M059J (cell line): ENCODE measurements at places on chromosomes 6 and 20.
A peak's percentile ranks its signal among the peaks of the same experiment; 100 is the strongest.

GRCh38 chr6:144197919-144198318 lies 47.6 kb downstream of the STX11 start:
- no peak for DNase-seq

DNA sequence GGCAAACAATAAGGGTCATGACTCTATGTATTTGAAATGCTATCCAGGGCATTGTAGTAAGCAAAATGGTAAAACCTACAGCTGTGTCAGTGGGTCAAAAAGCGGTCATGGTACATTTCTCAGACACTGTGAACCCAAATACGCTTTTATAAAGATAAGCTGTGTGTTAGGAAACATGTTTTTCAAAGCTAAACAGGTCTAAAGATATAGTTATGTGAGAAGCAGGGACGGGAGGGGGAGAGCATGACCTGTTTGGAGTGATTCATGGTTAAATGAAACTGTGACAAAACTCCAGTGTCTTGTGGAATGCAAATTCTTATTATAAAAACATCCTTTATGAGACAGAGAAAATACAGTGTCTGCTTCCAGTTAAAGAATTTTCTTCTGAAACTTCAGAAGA lies 205.4 kb upstream of the BMP2 start:
- DNase-seq = peak; percentile 51

GRCh38 chr20:1665345-1665744 lies 7.8 kb upstream of the SIRPG start:
- DNase-seq = no peak

DNA sequence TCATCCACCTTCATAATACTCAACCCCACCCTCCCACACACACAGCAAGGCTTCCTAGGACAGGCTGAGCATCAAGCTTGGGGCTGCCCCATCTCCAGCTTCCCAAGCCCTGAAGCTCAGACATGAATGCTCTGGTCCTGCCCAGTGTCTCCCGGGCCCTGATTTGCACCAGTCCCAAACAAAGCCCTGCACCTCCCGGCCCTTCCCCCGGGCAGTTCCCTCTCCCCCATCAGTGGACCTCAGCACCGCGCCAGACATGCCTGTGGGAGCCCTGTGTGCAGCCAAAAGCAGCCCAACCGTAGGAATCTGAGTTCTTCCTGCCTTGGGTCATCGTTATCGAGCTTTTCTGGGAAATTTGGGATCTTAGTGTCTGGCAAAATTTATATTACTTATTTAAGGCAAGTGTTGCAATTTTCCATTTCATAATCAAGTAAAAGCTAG lies 63.5 kb downstream of the THBS2 start:
- DNase-seq = peak; percentile 83

- peak; percentile 75 for DNase-seq
These were observed 45.9 kb downstream of the FGD2 start for GRCh38 chr6:37051138-37052026.

DNA sequence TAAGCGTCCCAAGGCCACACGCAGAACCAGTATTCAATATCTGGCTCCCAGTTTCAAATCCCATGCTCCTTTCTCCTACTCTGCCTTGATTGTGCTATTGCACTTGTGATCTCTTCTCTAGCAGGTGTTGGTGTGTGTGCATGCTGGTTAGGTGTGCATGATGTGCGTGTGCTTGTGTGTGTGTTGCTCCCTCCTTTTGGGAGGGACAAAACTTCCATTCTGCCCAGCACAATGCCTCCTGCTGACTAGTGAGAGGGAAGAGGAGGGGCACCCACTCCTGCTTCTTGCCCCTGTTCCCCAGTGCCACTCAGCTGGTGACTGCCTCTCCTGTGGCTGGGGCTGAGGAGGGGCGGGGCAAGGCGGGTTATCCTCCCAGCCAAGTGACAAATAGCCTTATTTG lies 19.7 kb downstream of the CD40 start:
- no peak for DNase-seq

DNA sequence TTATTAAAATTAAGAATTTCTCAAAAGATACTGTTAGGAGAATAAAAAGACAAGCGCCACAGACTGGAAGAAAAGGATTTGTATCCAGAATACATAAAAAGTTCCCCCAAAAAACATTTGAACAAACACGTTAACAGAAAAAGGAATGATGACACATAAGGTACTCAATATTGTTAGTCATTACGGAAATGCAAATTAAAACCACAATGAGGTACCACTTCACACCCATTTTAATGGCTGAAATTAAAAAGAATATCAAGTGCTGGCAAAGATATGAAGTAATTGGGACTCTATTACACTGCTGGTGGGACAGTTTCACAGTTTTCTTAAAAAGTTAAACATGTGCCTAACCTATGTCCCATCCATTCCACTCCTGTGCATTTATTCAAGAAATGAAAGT lies 51.4 kb downstream of the HECA start:
- DNase-seq = no peak

GRCh38 chr6:21186479-21187055 lies 407.0 kb upstream of the SOX4 start:
- DNase-seq = no peak

DNA sequence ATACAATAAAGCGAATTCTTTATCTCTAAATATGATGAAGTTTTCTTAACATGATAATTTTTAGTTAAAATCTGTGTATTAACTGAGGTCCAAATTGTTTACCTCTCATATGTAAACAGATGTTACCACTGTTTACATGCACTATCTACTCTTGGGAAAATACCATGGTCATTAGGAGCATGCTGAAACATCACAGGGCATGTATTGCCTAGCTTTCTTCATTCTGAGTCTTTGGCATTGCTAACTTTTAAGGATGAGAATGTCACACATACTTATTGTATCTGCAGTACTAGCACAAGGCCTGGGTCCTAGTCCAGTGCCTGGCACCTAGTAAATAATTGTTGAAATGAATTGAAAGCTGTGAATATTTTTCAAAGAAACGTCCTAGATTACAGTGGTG lies 20.6 kb downstream of the SMPDL3A start:
- DNase-seq = no peak

DNA sequence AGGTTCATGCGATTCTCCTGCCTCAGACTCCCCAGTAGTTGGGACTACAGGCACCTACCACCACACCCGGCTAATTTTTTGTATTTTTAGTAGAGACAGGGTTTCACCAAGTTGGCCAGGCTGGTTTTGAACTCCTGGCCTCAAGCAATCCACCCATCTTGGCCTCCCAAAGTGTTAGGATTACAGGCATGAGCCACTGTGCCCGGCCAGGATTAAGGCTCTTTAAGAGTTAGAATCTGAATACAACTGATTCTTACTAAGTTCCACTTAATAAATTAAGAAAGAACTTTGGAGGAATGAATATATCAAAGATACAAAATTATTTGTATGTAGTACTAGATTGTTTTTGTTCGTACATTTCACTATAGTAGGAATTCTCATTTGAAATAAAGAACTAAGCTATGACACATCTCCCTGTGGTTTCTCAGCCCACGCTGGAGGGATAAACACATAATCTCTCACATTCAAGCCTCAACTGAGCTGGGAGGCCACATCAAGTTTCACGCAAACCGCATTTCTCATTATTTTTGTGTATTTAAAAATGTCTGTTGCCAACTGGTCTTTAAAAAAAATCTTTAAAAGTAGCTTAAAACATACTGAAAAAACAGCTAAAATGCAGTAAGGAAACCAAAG lies 34.2 kb downstream of the DTNBP1 start:
- peak; percentile 92 for DNase-seq

- DNase-seq = no peak
These were observed 3.7 kb upstream of the RAET1E start for GRCh38 chr6:149901444-149902140.

- DNase-seq = peak; percentile 47
These were observed 166.6 kb upstream of the SOX4 start for GRCh38 chr6:21426841-21427490.

DNA sequence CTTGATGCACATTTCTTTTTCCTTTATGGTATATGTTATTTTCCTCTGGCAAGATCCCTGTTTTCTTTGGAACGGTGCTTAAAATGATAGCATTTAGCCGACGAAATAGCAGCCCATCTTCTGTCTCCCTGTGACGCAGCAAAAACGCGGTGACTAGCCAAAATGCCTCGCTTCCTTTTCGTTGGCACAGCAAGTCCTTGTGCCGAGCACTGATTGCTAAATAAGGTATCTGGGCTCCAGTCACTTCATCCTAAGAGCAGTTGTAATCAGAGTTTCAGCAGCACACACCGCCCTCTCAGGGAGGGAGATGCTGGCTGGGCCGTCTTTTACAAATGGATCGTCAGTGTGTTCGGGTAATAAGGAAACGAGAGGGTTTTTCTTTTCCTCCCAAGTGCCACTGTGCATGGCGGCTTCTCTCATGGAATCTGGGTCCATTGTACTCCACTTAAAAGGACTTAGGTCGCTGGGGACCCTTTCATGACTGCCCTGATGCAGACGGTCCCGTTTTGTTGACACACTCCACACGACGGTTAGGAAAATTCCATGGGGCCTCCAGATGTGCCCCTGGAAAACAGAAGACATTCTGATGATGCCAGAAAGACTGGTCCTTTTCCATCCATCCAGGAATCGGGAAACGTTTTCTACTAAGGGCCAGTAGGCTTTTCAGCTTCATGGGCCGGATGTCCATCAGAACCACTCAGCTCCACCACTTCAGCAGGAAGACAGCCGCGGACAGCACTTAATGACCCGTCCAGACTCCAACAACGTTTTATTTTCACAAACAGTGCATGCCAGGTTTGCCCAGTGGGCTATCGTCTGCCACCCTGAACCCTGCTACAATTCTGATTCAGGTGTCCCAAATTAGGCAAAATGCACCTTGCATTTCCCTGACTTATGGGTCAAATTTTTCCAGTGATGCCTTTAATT lies 185.5 kb downstream of the CDH4 start:
- DNase-seq = peak; percentile 66

DNA sequence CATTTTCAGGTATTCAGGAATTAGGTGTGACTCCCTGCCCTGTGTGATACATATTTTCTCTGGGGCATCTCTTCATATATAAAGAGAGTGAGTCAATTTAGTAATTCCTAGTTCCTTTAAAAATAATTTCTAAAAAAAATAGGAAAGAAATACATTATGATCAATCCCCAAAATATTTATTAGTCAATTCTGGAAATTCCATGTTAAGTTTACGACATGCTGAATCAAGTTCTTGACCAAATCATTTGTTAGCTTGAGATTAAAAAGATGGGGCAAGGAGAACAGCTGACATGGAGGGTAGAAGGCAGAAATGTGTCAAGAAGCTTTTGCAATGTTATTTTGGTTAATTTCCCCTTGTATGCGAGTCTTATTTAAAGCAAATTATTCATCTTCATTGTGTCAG lies 22.7 kb upstream of the PRDM1 start:
- no peak for DNase-seq

DNA sequence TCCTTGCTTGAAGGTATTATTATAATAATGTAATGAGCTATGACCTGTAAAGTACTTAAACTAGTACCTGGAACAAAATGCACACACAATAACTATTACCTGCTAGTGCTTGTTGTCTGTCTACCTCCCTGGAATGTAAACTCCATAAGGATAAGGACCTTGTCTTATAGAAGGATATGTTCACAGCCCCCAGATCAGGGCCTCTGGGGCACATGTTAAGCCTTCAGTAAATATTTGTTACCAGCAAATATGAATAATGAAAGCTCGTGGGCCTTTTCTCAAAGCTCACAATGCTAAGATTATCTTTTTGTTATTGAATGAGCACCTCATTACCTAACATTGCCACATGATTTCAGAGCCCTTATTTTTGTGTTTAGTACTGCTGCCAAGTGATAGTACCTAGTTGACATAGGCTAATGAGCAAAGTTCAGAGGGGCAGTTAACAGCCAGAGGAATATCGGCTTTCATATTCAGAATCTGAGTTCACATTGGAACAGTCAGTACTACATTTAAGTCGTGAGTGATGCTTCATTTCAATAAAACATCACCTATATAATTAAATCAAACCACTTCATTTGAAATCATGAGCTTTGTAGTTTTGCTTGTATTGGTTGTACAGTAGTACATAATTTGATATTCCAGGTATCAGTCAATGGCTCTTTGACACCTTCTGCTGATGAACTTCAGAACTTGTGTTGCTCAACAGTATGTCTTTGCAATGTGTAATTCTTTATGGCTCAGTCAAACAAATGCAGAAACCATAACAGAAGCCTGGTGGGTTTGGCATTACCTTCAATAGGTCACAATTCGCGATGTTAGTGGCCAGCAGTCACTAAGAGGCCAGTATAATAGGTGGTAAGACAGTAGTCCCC lies 11.8 kb upstream of the SMLR1 start:
- no peak for DNase-seq

DNA sequence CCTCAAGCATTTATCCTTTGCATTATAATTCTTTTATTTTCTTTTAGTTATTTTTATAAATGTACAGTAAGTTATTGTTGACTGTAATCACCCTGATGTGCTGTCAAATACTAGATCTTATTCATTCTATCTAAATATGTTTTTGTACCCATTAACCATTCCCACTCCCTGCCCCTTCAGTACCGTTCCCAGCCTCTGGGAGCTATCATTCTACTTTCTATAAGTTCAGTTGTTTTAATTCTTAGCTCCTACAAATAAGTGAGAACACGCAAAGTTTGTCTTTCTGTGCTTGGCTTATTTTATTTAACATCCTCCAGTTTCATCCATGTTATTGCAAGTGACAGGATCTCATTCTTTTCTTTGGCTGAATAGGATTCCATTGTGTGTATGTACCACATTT lies 12.5 kb upstream of the ERVFRD-1 start:
- no peak for DNase-seq

GRCh38 chr6:37368961-37369320 lies 15.2 kb downstream of the RNF8 start:
- no peak for DNase-seq

DNA sequence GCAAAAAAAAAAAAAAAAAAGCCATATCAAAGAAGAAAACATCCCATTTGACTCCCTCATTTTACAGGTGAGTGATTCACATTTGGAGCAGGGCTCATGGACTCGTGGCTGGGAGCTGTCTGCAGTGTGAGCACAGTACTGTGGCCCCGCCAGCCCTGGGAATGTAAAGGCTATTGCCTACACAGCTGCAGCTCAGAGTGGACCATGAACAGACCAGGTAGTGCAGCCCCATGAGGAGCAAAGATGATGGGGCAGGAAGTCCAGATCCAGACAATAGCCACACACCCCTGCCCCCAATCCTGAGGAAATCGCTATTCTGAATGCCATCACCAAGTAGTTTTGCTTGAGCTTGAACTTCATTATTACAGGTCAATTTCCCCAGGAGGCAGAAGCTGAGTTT lies 55.4 kb downstream of the LINC00237 start:
- no peak for DNase-seq

GRCh38 chr6:35415065-35415891 lies 36.9 kb upstream of the FANCE start:
- DNase-seq = peak; percentile 72

DNA sequence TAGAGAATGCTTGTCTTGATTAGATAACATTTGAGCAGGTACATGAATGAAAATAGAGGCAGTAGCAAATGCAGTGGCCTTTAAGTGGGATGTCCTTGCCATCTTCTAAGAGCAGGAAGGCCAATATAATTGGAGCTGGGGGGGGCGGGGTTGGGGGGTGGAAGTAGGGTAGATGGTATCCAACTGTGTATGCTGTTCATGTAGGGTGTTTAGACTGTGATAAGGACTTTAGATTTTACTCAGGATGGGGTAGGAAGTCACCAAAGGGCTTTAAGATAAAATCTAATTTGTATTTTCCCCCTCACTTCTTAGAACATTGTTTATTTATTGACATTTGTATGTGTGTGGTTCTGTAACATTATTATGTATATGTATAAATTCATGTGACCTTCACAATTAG lies 12.0 kb downstream of the TAB2 start:
- no peak for DNase-seq
